Calu3 (cell line): ENCODE measurements at places on chromosomes 1 and 21. TPM values are rescaled to one million over a fixed set of nuclear protein-coding genes. Genes with fewer than 3 reads are reported as not detected.
A peak's percentile ranks its signal among the peaks of the same experiment; 100 is the strongest.

GRCh38 chr21:40029888-40030287 lies 162.7 kb downstream of the PCP4 start:
- no peak for DNase-seq
- H3K4me3 ChIP-seq = no peak overlapping the region
- no peaks in the 10 kb centered on the region for H3K4me1 ChIP-seq
- H3K27ac ChIP-seq = no peak overlapping the region

DNA sequence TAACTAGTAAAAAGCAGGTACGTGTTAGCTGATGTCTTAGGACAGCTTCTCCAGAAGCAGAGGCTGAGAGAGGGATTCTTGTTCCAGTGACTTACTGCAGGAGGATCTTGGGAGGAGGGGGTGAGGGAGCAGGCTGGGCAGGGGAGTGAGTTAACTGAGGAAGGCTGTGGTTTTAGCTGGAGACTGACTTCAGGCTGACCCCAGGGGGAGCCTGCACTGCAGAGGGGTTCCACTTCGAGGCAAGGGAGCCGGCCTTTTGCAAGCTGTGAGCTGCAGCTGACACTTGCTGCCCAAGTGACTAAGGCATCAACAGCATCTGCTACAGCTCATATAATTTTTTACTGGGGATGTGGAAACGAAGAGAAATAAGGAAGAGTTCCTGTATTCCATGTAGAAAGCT lies 50.4 kb upstream of the SOD1 start:
- H3K36me3 ChIP-seq = peaks cover 6% of the 10 kb centered on the region
- DNase-seq = no peak
- peaks cover 12% of the 10 kb centered on the region for H3K27me3 ChIP-seq
- no peak overlapping the region for H3K4me3 ChIP-seq
- H3K27ac ChIP-seq = no peak overlapping the region
- no peaks in the 10 kb centered on the region for H3K4me1 ChIP-seq

Gene C1orf210
- 16.8 and 19.9 TPM in 2 replicates for total RNA-seq

- H3K27me3 ChIP-seq = no peaks in the 10 kb centered on the region
- H3K4me1 ChIP-seq = peaks cover 36% of the 10 kb centered on the region
- H3K27ac ChIP-seq = no peak overlapping the region
- H3K36me3 ChIP-seq = no peaks in the 10 kb centered on the region
- no peak overlapping the region for H3K4me3 ChIP-seq
These were observed 859 bp upstream of the ANGPTL1 start for GRCh38 chr1:178871551-178872320.

DNA sequence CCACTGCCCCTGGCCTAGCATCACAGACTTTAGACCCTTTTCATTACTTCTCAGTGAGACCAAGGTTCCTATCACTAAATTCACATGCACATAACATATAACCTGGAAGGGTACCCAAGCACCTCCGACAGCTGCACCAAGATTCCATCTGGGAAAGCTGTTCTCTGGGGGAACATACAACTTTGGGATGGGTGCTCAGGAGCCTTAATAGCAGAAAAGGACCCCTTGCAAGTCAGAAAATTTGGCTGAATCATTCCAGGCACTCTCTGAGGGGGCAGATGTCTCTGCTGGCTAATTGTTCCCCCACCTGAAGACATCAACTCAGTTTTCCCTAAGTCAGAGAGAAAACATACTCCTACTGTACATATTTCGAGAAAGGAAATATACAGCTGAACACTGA lies 41.3 kb upstream of the PSEN2 start:
- no peak for DNase-seq
- H3K36me3 ChIP-seq = no peaks in the 10 kb centered on the region
- peaks cover 26% of the 10 kb centered on the region for H3K27me3 ChIP-seq
- no peaks in the 10 kb centered on the region for H3K4me1 ChIP-seq

- no peak overlapping the region for H3K27ac ChIP-seq
- DNase-seq = no peak
- no peak overlapping the region for H3K4me3 ChIP-seq
- no peaks in the 10 kb centered on the region for H3K27me3 ChIP-seq
- peaks cover 40% of the 10 kb centered on the region for H3K4me1 ChIP-seq
These were observed 92.0 kb downstream of the DENND1B start for GRCh38 chr1:197683280-197683679.

- H3K27me3 ChIP-seq = peaks cover 100% of the 10 kb centered on the region
- H3K36me3 ChIP-seq = no peaks in the 10 kb centered on the region
- H3K4me3 ChIP-seq = no peak overlapping the region
- DNase-seq = no peak
These were observed 9.3 kb downstream of the GLIS1 start for GRCh38 chr1:53729456-53730223.

GRCh38 chr1:28518000-28518744 lies 12.3 kb downstream of the RCC1 start:
- H3K36me3 ChIP-seq = peaks cover 85% of the 10 kb centered on the region
- peak; percentile 93 for DNase-seq
- H3K27me3 ChIP-seq = no peaks in the 10 kb centered on the region
- H3K4me1 ChIP-seq = peaks cover 45% of the 10 kb centered on the region
- H3K27ac ChIP-seq = peak overlapping the region; percentile 29
- peak overlapping the region; percentile 77 for H3K4me3 ChIP-seq

DNA sequence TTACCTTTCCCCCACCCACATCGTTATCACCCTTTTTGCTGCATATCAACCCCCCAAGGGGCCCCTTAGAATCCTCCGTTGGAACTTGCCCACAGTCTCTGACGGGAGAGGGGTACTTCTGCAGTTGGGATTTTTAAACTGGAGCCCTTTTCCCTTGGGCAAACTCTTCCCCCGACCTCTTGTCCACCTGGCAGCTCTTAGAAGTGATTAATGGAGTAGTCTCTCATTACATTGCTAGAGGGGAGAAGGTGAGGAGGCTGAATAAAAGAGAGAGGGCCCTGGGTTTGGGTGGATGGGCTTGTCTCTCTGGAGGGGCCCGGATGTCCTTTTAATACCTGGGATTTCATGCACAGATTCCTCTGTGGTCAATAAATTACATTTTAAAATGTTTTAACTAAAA lies 27.2 kb upstream of the TSPAN2 start:
- H3K4me3 ChIP-seq = no peak overlapping the region
- no peaks in the 10 kb centered on the region for H3K27me3 ChIP-seq
- no peaks in the 10 kb centered on the region for H3K36me3 ChIP-seq
- no peak for DNase-seq
- H3K4me1 ChIP-seq = peaks cover 37% of the 10 kb centered on the region
- H3K27ac ChIP-seq = peak overlapping the region; percentile 36

- no peak overlapping the region for H3K27ac ChIP-seq
- DNase-seq = no peak
- no peaks in the 10 kb centered on the region for H3K36me3 ChIP-seq
- no peaks in the 10 kb centered on the region for H3K27me3 ChIP-seq
These were observed 14.6 kb upstream of the PRMT2 start for GRCh38 chr21:46620846-46621245.

Gene ELAPOR1
- total RNA-seq = 0.45 TPM in 1 of 2 replicates, not detected in the other

DNA sequence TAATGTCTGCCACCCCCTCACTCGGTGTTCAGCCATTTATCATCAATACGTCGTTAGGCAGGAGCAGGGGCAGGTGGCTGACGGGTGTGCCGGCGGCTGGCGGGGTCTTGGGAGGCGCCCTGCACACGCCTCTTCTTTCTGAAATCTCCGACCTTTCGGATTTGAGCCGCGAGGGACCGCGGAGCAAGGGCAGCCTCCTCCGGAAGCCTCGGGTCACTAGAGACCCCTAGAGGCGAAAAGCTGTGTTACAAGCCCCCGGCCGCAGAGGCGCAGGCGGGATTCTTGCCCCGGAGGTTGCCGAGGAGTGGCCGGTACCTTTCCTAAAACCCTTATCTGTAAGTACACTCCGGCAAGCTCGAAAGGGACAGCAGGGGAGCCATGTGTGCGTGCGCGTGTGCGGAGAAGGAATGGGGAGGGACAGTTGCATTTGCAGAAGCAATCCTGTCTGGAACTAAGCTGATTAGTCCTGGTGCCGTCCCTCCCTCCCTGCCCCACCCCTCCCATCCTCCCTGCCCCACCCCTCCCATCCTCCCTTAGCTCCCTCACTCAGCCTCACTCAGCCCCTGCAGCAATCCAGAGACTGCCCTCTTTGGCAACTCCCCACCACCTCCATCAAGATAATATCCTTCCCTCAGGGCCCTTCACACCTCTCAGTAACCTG lies 11.0 kb downstream of the BRINP2 start:
- H3K27ac ChIP-seq = no peak overlapping the region
- peak; percentile 84 for DNase-seq
- H3K36me3 ChIP-seq = no peaks in the 10 kb centered on the region
- H3K27me3 ChIP-seq = peaks cover 1% of the 10 kb centered on the region
- peak overlapping the region; percentile 62 for H3K4me3 ChIP-seq

DNA sequence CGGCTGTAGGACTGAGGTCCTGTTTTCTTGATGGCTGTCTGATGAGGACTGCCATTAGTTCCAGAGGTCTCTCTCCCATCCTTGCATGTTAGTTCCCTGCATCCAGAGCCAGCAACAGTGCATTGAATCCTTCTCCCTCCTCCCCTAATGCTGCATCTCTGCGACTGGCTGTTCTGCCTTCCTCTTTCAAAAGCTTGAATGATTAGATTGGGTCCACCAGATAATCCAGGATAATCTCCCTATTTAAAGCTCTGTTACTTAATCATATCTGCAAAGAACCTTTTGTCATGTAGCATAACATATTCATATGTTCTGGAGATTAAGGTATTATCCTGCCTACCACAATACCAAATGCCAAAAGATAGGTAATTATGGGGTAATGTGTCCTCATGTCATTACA lies 377.5 kb downstream of the GPATCH2 start:
- H3K4me1 ChIP-seq = no peaks in the 10 kb centered on the region
- no peak overlapping the region for H3K4me3 ChIP-seq
- no peak for DNase-seq
- H3K27ac ChIP-seq = no peak overlapping the region
- H3K27me3 ChIP-seq = no peaks in the 10 kb centered on the region

Gene SLAMF7
- total RNA-seq = 2.6 and 8.4 TPM in 2 replicates

DNA sequence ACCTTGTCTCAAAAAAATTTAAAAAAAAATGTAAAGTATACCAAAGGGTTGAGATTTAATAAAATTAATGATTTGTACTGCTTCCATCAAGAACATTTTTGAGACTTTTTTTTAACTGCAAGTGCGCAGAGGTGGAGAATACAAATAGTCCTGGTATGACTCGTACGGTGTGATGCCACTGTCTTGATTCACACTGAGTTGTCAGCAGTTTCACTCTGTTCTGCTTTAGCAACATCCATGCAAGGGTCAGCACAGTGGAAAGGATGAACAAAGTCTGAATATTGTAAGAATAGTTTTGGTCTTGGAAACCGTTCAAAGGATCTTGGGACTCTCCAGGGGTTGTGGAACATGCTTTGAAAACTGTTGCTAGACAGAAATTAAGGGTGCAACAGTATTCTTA lies 40.2 kb downstream of the EXO1 start:
- H3K27me3 ChIP-seq = no peaks in the 10 kb centered on the region
- no peak for DNase-seq
- H3K27ac ChIP-seq = no peak overlapping the region
- no peaks in the 10 kb centered on the region for H3K4me1 ChIP-seq

DNA sequence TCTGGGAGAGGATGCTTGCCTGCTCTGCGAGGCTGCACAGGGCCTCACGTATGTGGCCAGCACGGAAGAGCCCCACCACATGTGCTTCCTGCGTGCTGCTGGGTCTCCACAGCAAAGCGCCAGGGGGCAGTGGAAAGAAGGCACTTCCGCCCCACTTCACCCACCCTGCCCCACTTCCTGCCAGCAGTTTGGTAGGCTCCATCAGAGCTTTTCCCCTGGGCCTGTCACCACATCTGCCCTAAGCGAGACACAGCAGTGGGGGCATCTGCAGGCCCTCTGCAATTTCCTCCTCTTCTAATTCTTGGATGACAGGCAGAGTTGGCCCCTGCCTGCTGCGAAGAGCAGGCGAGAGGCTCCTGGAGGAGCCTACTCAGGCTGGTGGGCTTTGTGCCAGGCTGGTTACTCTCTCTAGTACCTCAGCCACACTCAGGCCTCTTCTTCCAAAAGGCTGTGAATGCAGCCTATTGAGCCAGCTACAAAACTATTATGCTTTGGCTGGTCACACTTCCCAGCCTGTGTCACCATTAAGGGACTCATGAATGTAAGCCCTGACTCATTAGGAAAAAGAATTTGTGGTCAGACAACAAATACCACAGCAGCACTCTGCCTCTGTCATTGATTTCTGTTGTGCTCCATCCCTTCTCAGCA lies 25.0 kb downstream of the CD244 start:
- no peaks in the 10 kb centered on the region for H3K36me3 ChIP-seq
- no peak overlapping the region for H3K27ac ChIP-seq
- peaks cover 30% of the 10 kb centered on the region for H3K27me3 ChIP-seq
- no peak overlapping the region for H3K4me3 ChIP-seq
- peak; percentile 65 for DNase-seq

GRCh38 chr1:58823481-58824010 lies 39.7 kb upstream of the JUN start:
- H3K27ac ChIP-seq = peak overlapping the region; percentile 35
- H3K27me3 ChIP-seq = no peaks in the 10 kb centered on the region
- DNase-seq = peak; percentile 66
- peaks cover 33% of the 10 kb centered on the region for H3K4me1 ChIP-seq
- no peak overlapping the region for H3K4me3 ChIP-seq

DNA sequence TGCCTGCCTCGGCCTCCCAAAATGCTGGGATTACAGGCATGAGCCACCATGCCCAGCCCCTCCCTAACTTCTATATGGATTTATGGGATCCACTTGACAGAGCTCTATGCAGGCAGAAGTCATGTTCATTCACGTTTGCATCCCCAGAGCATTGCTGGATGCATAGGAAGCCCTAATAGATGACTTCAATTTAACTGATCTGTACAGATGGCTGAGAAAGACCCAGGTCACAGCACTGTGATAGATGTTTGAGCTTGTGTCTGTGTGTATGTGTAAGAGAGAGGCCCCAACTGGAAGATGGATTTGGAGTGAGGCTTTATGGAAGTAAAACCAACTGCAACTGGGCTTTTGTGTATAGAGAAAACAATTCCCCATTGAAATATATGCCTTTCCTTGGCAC lies 30.9 kb upstream of the PLXNA2 start:
- no peak overlapping the region for H3K27ac ChIP-seq
- DNase-seq = no peak
- peaks cover 95% of the 10 kb centered on the region for H3K27me3 ChIP-seq
- no peaks in the 10 kb centered on the region for H3K4me1 ChIP-seq
- no peaks in the 10 kb centered on the region for H3K36me3 ChIP-seq
- H3K4me3 ChIP-seq = no peak overlapping the region

Gene SPRR3
- total RNA-seq = 6.2 and 26.7 TPM in 2 replicates
